AG08395 (cell line): ENCODE measurements at places on chromosomes 11 and 22.

DNA sequence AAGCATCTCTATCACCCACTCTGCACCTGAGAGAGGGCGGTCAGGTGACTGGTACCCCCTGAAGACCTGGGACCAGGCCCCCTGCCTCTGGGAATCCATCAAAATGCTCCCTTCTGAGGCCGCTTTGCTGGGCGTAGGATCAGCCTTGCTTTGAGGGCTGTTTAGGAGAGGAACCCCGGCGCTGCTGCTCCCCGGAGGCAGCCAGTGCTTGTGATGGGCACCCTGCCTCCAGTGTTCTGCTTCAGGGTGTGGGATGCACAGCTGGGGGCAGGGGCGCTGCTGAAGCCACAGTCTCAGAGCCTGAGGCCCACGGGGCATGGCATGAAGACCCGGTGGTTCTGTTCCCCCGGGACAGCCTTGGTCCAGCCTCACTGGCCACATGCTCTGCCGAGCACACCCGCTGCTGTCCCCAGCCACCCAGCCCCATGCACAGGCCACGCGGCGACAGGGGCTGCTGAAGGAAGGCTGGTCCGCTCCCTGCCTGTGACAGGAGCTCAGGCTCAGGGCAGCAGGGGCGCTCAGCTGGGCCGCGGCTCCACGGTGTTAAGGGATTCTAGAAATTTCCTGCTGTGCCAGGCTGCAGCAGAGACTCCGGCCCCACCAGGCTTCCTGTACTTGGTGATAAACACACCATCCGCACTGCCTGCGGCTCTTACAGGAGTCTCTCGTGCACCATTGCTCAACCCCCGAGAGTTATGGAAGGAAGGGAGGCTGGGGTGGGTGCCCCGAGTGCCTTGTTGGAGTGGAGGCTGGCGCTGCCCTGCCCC lies 91.0 kb downstream of the KCNQ1 start:
- DNase-seq, result no peak

DNA sequence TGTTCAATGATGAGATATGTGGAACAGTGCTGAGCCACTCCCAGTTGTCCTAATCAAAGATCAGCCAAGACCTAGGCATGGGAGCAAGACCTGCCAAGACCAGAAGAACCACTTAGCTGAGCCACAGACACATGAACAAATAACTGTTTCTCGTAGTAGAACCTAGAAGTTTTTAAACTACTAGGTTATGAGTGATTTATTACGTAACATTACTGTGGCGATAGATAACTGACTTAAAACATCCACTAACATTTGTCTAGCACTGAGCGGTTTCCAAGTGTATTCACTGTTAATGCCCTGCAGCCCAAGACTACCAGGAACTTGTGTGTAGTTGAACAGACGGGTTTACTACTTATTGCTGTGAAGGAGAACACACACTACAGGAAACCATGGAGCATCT lies 120.4 kb downstream of the SERGEF start:
- no peak for DNase-seq

- DNase-seq, result no peak
Observed at GRCh38 chr11:106193956-106194355, 116.5 kb downstream of the AASDHPPT start.

DNA sequence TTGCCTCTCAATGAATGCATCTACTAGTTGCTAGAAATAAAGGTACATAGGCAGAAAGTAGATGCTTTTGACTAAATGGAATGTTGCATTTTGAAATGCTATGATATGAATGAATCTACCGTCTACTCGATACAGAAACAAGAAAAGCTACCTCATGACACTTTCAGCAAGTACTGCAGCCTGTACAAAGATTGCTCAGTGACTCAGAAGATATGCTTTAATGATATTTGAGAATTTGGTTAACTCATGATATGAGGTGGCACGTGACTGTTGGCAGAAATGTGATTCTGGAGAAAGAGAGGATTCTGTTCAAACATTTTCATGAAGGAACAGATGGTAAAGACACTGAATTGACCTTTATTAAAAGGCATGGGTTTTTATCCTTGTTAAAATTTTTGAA lies 76.0 kb downstream of the HSD17B12 start:
- peak; percentile 9 for DNase-seq

DNA sequence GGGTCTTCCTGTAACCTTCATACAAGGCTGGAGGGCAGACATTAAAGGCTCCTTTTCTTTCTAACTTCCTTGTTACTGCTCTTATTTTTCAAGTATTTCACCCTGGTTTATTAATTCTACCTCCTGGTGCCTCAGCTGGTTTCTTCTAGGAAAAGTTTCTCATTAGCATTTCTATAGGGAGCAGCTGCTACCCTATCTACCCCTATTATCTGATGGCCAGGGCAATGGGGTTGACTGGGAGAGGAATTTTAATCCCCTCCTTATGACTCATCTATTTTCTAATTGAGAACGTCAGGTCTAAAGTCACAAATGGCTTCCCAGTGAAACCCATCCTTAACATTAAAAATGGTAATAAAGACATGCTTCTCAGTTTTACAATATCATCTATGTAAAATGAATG lies 5.0 kb downstream of the MAP6 start:
- no peak for DNase-seq

DNA sequence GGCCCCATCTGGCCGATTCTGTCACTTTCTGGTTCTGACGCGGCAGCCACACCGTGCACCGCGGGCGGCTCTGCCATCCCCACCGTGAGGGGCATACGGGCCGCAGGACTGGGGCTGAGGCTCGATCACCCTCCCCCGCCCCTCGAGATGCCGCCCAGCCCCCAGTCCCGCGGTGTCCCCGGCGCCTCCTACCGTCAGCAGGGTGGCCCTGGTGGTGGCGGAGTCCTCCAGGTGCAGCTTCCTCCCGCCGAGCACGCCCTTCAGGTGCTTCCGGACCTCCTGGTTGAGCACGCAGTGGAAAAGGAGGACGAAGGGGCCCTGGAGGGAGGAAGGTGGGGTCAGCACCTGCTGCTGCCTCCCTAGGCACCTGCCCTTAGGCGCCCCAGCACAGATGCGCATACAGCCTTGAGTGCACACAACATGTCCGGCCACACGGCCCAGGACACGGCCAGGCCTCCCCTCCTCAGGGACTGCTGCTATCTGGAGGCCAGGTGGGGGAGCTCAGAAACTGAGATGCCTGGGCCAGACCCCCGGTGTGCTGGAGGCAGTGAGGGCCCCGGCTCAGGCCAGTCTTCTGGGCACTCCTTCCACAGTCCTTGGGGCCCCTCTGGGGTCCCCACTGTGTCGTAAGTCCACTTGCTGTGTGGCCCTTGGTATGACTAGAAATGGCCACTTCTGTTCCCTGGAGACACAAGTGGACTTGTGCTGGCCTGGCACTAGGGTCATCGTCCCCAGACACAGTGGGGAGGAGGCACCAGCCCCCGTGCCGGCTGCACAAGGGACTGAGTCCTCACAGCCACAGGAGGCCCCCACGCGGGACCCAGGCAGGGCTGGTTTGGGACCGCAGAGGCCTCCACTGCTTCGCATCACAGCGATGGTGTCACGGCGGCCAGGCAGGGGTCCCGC lies 31.5 kb downstream of the TRMU start:
- no peak for DNase-seq

GRCh38 chr11:17161515-17161914 lies 46.3 kb downstream of the PIK3C2A start:
- no peak for DNase-seq

- no peak for DNase-seq
Observed at GRCh38 chr11:122030286-122030685, 85.7 kb downstream of the BLID start.

DNA sequence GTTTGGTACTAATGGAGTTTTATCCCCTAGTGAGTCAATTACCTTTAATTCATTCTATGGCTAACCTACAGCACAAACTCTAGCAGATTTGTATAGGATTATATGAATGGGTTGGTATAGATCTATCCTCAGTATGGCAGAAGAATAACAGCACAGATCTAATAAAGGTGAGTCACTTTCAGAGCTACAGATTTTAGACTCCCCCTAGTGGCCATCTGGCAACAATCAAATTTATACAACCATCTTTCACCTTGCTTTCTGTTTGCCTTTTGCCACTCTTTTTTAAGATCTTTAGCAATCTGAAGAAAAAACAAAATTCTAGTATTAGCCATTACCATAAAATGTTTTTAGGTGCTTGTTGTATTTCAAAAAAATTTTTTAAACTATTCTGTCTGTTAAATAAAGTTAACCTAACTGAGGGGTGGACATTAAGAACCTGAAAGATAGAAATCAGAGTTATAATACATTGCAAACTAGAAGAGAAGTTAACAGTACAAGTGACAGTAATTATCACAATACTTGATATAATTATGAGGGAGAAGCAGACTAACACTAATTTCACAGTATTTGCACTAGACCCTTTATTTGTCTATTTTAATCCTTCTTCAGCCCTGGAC lies 25.8 kb downstream of the DDIAS start:
- peak; percentile 65 for DNase-seq

DNA sequence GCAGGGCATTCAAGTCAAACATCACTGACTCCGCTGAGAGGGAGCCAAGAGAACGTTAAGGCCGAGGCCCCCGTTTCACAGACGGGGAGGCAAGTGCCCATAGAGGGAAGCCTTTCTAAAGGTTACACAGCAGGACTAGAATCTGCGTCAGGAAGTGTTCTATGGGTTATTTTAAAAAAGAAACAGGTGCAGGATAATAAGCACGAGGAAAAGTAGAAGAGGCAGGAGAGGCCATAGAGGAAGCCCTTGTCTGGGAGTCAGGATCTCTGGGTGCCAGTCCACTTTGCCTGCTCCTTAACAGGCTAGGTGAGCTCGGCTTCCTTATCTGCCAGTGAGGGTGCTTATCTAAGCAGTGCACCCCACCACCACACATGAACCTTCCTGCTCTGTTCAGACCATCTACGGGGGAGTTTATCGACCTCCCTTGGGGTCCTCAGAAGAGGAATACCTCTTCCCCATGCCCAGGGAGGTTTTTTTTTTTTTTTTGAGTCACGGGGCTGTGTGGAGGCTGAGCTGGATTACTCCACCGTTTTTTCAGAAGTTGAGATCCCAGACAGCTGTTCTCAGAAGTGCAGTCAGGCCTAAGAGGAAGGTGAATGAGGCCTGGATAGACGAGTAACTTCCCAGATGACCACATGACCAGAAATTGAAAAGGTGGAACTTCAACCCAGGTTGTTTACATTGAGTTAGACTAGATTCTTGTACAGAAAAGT lies 1.2 kb upstream of the FCHSD2 start:
- DNase-seq, result no peak

DNA sequence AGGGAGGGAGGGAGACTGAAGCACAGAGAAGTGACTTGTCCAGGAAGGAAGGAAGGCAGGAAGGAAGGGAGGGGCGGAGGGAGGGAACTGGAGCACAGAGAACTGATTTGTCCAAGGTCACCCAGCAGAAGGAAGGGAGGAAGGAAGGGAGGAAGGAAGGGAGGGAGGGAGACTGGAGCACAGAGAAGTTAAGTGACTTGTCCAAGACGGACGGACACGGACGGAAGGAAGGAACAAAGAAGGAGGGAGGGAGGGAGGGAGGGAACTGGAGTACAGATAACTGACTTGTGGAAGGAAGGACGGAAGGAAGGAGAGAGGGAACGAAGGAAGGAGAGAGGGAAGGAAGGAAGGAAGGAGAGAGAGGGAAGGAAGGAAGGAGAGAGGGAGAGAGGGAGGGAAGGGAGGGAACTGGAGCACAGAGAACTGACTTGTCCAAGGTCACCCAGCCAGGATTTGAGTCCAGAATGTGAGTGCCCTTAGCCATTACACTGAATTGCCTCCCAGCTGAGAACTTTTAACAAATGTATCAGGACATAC lies 1.5 kb downstream of the SLC35F2 start:
- no peak for DNase-seq

GRCh38 chr11:69241075-69241740 lies 52.7 kb upstream of the MYEOV start:
- no peak for DNase-seq

DNA sequence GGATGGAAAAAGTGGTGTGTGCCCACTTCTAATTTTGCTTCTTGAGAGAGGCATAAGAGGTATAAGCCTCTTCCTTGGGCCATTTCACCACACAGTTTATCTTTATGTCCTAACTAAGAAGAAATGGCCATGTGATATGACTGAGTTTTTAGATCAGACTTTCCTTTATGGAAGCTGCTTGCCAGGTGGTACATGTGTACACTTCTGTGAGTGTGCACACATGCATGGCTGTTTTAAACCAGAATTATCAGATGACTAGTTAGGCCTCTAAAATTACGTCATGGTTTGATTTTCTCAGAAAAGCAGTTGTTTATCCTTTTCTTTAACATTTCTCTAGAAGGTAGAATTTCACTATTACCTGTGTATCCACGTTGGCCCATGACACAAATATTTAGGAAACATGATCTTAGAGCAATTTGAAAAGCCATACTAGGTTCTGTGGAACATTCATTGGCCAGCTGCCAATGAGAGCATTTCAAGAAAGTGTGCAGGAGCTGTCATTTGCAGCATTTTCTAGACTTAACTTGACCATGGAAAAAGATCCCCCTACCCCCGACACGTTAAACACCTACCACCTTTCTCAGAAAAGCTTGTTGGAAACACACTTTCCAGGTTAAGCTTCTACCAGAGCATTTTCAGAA lies 109.2 kb upstream of the GAL start:
- no peak for DNase-seq

DNA sequence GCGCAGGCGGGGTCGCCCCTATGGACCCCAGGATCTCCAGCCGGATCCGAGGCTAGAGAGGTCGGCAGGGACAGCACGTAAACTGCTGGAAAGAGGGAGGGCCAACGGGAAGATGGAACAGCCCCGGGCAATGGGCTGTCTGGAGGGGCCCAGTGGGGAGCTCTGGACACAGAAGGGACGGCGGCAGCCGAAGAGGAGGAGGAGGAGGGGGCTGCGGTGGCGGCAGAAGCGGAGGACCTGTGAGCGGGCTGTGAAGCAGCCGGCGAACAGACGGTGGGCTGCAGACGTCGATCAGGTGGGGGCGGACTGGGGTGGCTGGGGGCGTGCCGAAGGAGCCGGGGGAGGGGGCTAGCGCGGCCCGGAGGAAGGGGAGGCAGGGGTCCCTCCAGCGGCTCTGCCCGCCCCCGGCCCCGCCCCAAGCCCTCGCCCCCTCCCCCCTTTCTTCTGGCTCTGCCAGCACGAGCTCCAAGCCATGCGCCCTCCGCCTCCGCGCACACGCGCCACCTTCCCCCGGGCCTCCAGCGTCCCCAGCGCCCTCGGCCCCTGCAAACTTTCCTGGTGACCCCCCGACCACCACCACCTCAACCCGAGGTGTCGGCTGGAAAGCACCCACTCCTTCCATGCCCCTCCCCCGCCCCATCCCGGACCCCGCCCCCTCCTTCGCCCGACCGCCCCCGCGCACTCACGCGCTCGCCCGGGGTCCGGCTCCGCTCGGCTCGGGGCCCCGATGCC lies 432 bp downstream of the TNKS1BP1 start:
- peak; percentile 25 for DNase-seq

- peak; percentile 67 for DNase-seq
Observed at GRCh38 chr11:113242767-113243397, 71.5 kb upstream of the TTC12 start.

GRCh38 chr22:30485362-30485988 lies 13.7 kb upstream of the SEC14L3 start:
- DNase-seq, result peak; percentile 95
